ENCODE measurements at places on chromosomes 5 and 9.

- DNase-seq, result no peak
Measured at GRCh38 chr5:57493034-57493433, 10.4 kb upstream of the ACTBL2 start.

GRCh38 chr5:172005708-172006320, 624 bp downstream of the FBXW11 start:
- DNase-seq, result no peak

GRCh38 chr9:107737987-107738743, 248.6 kb upstream of the KLF4 start:
- DNase-seq, result no peak

- DNase-seq, result no peak
Measured at GRCh38 chr9:98176391-98177259, 15.8 kb downstream of the CORO2A start.

DNA sequence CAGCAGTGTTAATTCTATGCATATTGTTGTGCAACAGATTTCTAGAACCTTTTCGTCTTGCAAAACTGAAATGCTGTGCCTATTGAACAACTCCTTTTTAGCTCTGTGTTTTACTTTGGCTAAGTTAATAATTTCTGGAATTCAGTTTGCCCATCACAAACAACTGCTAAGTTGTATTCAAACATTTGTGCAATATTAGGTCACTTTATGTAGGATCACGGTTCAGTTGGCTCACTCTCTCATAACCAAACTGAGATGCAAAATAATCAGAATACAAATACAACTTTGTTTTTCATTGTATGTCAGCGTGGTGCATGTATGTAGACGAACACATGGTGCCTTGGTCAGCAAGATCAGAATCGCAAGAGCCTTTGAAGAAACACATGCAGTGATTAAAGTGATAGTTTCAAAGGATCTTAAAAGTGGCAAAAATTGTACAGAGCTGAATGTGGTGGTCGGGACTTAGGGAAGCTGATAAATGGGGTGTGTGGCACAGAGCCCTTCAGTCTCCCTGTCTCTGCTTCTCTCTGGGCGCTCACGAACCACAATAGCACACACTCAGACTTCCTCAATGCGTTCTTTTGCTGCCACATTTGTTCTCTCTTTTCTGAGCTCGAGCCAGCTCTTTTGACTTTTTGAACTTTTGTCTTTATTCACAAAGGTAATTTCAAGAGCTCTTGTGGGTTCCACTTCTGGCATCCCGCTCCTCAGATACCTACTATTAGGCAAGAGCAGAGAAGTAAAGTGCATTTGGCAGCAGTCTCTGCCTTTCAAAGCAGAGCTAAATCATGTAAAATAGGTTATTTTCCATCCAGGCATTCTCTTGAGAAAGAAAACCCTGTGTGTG, 112.4 kb upstream of the CTSL start:
- DNase-seq, result no peak

DNA sequence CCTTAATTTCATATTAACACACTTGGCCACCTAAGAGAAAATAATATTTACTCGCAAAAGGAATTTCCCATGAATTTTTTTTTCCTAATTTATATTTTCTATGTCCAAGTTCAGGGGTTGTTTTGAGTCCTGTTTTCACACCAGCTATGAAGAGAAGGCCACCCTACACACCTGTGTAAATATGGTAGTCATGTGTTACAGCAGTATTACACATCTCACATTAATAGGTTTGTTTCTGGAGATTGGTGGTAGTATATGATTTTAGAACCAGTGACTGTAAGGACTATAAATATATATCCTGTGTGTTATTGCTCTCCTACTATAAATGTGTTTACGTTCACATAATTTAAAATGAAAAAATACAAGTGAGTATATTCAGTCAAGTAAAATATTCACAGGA, 147.5 kb downstream of the PAM start:
- no peak for DNase-seq

DNA sequence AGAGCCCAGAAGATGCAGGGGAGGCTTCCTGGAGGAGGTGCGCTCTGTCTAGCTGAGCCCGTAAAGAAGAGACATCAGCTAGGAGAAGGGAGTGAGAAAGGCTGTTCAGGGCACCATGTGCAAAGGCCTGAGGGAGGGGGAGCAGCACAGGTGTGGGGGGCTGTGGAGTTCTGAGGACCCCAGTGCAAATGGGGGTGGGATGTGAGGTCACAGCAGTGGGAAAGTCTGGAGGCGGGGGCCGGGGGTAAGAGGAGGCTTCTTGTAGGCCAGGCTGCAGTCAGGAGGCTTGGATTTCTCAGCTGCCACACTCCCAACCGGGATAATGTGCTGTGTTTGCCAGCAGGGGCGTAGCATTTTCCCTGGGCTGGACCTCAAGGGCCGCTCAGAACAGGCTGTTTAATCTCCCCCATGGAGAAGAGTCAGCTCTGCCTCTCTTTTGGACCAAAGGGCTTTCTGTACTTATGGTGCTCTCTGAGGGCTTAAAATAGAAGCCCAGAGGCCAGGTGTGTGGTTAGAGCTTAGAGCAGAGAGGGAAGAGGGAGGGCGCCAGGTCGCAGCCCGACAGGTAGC, 5.7 kb downstream of the NEURL1B start:
- DNase-seq, result no peak

DNA sequence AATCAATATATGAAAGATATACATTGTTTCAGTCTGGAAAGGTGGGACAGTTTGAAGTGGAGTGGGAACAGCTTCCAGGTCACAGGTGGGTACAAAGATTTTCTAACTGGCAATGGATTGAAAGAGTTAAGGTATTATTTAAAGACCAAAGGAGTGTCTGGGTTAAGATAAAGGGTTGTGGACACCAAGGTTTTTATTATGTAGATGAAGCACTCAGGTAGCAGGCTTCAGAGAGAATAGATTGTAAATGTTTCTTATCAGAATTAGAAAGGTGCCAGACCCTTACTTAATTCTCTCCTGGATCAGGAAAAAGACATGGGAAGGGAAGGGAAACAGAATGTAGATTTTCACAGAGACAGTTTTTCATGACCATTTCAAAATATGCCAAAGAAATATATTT, 1174.8 kb downstream of the MAT2B start:
- DNase-seq, result no peak

DNA sequence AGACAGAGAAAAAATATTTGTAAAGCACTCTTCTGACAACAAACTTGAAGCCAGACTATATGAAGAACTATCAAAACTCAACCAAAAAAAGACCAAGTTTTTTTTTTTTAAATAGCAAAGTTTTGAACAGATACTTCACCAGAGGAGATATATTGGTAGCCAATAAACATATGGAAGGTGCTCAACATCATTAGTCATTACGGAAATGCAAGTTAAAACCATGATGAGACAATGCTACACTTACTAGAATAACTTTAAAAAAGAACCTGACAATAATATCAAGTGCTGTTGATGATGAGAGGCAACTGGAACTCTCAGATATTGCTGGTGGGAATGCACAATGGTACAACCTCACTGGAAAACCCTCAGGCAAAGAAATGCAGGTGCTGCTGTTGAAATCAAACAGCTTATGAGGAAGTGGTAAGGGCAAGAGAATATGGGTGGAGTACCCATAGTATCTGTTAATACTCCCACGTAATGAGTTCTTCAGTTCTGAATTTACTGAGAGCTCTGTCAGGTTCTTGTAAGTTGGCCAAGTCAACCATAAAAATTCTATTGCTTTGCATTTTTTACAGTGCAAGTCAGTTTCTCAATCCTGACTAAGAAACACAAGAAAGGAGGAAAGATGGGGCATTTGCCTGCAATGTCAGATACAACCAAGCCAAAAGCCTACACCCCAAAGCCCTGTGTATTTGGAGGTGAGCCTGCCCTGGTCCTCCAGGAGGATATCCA, 87.3 kb upstream of the GNAQ start:
- DNase-seq, result no peak

DNA sequence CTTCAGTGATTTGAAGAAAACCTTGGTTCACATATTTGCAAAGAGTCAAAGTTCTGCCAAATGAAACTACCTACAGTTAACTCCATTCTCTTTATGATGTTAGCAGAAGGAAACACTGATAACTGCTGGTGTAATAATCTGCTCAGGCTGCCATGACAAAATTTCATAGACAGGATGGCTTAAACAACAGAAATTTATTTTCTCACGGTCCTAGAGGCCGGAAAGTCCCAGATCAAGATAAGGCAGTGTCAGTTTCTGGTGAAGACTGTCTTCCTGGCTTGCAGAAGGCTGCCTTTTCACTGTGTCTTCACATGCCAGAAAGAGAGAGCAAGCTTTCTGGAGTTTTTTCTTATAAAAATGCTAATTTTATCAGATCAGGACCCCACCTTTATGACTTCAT, 102.4 kb upstream of the PARP8 start:
- DNase-seq, result no peak

DNA sequence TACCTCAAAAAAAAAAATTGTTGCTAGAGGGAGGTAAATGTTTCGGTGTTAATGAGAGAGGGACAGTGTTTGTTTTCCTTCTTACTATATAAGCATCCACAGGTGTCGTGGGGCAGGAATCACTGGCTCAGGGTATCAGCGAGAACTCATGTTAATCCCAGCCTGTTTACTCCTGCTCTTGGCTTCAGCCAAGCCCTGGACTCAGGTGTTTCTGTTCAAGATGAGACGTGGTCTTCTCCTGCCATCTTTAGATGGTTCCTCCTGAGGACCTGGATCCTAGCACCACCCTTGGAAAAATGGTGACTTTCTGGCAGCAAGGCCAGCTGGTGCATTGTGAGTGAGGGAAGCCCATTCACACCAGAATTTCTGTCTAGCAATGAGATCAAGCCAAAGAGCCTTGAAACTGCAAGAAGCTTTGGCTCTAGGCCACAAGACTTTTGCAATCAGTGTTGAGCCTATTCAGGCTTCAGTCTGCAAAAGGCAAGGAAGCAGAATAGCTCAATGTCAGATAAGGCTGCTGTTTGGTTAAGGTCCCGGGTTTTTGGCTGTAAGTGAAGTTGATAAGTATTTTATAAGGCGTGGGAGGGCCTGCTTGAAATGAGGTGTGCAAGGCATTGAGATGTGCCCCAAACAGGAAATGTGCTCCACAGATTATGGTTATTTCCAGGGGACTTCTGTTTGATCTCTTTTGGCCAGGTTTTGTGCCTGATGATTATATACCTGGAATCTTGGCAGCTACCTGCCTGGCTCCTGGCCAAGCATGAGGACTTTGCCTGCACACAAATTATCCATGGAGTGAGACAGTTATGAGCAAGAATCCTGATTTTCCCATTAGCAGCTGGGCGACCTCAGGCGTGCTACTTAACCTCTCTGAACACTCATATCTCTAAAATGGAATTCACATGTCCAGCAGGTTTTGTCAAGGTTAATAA, 99.8 kb downstream of the TENT4A start:
- no peak for DNase-seq

DNA sequence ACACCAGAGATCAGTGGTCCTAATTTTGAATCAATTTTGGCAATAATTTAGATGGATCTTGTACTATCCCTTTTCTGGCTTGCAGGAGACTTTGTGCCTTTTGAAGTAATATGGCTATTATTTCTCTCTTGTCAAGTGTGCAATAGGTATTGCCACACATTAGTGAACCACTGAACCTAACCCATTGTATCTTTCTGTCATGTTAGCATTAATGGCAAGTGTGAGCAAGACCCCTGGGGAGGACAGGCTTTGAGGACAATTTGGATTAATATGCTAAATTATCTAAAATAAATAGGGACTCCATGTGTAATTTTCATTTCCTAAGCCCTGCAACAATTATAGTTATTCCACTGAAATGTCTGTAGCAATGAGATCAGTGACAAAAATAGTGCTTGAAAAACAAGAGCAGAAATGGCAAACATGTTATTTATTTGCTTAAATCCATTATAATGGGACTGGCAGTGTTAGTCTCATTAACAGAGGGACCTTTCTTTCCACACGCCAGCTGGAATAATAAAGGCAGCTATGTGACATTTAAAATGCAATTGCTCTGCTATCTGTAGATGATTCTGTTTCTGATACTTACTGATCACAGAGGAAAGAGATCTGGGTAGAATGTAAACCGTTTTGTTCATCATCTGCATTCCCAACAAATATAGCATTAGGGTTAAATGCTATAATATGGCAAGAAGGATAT, 753.3 kb upstream of the ZNF608 start:
- no peak for DNase-seq

GRCh38 chr9:36091026-36091953, 45.2 kb upstream of the GLIPR2 start:
- no peak for DNase-seq

GRCh38 chr5:107439832-107440231, 230.9 kb downstream of the EFNA5 start:
- DNase-seq, result no peak

GRCh38 chr9:110179734-110180133, 28.2 kb downstream of the C9orf152 start:
- no peak for DNase-seq

DNA sequence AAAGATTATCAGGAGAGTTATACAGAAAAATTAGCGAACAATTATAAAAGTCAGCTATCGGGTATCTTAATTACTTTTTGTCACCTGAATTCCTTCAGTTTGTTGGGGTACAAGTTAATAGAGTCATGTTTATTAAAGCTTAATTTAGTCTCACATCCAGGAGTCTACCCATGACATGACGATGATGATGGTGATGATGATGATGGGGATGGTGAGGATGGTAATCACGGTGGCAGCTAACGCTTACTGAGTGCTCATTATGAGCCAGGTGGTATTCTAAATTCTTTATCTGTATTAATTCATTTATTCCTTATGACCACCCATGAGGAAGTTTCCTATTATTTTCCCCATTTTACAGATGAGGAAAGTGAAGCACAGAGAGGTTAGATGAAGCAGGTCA, 208.6 kb upstream of the KIF2A start:
- DNase-seq, result no peak

DNA sequence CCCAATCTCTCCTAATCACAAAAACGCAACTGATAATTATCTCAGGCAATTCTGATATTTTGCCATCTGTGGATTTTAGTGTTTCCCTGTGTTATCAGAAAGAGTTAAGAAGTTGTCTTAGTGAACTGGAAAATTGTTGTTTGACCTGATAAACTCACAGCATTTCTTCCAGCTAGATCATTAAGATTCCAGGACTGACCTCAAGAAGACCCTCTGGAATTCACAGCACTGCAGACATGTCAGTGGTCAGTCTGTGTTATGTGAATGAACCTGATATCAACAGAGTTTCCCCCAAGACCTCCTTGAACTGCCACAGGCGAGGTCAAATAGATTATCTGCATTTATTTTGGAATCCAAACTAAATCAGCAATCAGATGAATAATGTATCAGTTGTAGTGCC, 174.7 kb downstream of the FBXL7 start:
- no peak for DNase-seq

DNA sequence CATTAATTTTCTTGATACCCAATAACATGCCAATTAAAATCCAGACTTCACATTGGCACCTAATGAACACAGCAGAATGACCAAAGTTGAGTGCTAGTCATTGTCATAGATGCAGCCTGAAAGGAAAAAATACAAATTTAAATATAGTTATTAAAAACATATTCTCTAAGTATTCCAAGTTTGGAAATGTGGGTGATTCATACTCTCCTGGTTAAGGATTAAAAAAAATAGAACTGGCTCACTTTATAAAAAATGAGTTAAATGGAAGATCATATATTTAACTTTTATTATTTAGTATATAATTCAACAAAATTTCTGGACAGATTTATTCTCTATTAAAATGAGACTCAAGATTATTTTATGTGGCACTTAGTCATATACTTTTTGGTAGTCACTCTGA, 33.2 kb upstream of the RICTOR start:
- no peak for DNase-seq

GRCh38 chr5:54663866-54664265, 146.3 kb downstream of the SNX18 start:
- DNase-seq, result no peak

GRCh38 chr5:106853266-106853665, 817.5 kb downstream of the EFNA5 start:
- no peak for DNase-seq

GRCh38 chr9:115391168-115391825, 273.3 kb upstream of the TNC start:
- no peak for DNase-seq

All from HAP-1 (cell line).